ENCODE measurements at places on chromosomes 3 and 15. TPM values are rescaled to one million over a fixed set of nuclear protein-coding genes. Genes with fewer than 3 reads are reported as not detected.

- DNase-seq, result no peak
- H3K36me3 ChIP-seq, result no peaks in the 10 kb centered on the region
- H3K27me3 ChIP-seq, result peaks cover 25% of the 10 kb centered on the region
Measured at GRCh38 chr3:109718850-109719249, 381.5 kb upstream of the DPPA4 start.

DNA sequence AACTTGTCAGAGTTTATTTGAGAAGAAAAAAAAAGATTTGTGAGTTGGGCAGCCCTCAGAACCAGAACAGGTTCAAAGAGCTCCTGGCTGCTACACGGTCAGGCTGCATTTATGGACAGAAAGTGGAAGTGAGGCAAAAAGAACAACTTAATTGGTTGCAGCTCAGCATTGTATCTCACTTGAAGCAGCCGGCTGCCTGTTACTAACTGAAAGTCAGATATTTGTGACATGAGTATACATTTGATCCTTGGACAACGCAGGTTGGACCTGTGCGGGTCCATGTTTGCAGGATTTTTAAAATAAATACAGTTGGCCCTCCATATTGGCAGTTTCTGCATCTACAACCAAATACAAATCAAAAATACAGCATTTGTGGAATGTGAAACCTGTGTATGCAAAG, 7.5 kb upstream of the ALDH1L1 start:
- H3K27me3 ChIP-seq, result peaks cover 21% of the 10 kb centered on the region
- no peaks in the 10 kb centered on the region for H3K4me1 ChIP-seq
- no peak overlapping the region for H3K4me3 ChIP-seq
- no peak for DNase-seq

DNA sequence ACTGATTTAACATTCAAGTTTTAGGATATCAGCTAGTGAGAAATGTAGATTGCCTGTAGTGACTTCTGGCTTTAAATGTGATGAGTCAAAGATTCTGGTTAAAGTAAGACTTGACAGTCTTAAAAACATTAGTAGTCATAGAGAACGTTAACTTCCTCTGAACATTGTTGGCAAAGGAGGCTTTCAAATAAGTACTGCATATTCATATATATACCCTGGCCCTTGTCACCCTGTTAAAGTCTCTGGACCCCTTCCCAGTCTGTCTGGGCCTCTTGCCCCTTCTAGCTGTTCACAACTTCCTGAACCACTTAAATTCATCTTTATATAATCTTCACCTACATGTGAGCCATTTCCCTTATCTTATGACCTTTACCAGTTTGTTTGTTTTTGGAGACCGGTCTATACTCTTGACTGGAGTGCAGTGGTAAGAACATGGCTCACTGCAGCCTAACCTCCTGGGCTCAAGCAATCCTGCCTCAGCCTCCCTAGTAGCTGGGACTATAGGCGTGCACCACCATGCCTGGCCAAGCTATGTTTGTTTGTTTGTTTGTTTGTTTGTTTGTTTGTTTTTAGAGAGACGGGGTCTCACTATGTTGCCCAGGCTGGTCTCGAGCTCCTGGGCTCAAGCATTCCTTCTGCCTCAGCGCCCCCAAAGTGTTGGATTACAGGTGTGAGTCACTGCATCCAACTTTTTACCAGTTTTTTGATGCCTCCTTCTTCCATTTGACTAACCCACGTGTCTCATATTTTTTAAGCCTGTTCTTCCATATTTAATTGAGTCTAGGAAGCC, 64.4 kb upstream of the CRTC3 start:
- peaks cover 37% of the 10 kb centered on the region for H3K36me3 ChIP-seq
- no peak overlapping the region for H3K4me3 ChIP-seq

DNA sequence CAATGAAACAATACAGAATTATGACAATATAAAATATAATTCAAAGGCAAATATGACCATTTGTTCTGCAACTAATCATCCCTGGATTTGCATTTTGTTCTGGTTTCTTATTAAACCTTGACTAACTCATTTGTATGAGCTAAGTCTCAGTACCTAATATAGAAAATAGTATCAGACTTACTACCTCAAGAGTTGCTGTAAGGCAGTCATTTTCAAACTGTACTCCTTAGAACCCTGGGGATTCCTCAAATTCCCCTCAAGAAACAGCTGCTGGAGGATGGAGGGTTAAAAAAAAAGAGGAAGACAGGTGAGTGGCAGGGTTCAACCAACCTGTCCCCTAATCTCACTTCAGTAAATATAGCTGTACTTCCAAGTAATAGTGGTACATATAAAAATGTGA, 11.1 kb downstream of the ZBTB11 start:
- H3K27me3 ChIP-seq, result no peaks in the 10 kb centered on the region
- peaks cover 2% of the 10 kb centered on the region for H3K4me1 ChIP-seq
- H3K36me3 ChIP-seq, result peaks cover 8% of the 10 kb centered on the region

GRCh38 chr3:129758306-129758705, 135.2 kb downstream of the TMCC1 start:
- H3K27ac ChIP-seq, result no peak overlapping the region
- H3K4me3 ChIP-seq, result no peak overlapping the region
- no peak for DNase-seq

DNA sequence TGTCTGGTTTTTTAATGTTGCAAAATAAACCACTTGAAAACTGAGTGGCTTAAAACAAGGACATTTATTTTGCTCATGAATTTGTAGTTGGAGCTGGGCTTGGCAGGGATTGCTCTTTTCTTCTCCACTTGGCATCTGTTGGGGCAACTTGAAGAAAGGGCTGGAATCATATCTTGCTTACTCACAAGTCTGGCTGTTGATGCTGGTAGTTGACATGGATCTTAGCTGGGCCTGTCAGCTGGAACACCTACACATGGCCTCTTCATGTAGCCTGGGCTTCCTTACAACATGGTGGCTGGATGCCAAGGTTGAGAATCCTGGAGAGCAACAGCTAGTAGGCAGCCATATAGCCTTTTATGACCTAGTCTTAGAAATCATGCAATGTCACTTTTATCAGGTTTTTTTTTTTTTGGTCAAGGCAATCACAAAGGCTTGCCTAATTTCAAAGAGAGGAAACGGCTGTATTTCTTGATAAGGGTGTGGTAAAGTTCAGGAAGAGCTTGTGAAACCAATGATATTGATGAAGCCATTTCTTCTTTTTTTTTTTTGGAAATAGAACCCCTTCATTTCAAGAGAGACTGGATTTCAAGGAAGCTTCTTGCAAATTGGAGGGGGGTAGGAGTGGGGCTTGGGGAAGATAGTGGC, 262.1 kb downstream of the IL20RB start:
- DNase-seq, result no peak
- H3K27me3 ChIP-seq, result peaks cover 7% of the 10 kb centered on the region
- no peaks in the 10 kb centered on the region for H3K4me1 ChIP-seq
- H3K4me3 ChIP-seq, result no peak overlapping the region

- no peak overlapping the region for H3K27ac ChIP-seq
- H3K4me1 ChIP-seq, result peaks cover 11% of the 10 kb centered on the region
- no peak overlapping the region for H3K4me3 ChIP-seq
- no peak for DNase-seq
- peaks cover 7% of the 10 kb centered on the region for H3K27me3 ChIP-seq
Measured at GRCh38 chr3:119011528-119011927, 23.1 kb downstream of the IGSF11 start.

- no peaks in the 10 kb centered on the region for H3K4me1 ChIP-seq
- peaks cover 23% of the 10 kb centered on the region for H3K27me3 ChIP-seq
- H3K36me3 ChIP-seq, result peaks cover 3% of the 10 kb centered on the region
Measured at GRCh38 chr3:185754920-185755319, 69.9 kb downstream of the IGF2BP2 start.

DNA sequence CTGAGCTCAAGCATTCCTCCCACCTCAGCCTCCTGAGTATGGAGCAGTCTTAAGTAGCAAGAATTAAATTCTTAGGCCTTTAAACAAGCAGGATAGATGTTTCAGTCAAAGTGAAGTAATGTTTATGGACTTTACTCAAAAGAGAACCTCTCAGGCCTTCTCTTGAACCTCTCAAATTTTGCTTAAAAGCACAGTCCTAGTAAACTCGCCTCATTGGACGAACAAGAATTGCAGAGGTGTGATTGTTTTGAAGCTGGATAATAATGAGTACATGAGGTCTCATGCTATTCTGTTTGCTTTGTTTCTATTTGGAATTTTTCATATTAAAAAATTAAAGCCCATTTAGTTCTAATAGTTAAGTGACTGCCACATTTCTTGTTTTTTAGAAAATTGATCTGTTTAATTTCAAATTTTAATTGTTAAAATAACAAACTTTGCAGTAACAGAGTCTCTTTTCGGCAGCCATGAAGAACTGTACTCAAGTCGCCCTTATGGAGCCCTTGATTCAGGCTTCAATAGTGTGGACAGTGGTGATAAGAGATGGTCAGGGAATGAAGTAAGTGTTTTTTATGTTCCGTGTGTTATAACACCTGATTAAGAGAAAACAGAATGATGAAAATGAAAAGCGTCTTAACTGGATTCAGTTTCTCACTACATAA, 39.4 kb downstream of the LRCH3 start:
- no peak overlapping the region for H3K27ac ChIP-seq
- peaks cover 23% of the 10 kb centered on the region for H3K36me3 ChIP-seq
- no peaks in the 10 kb centered on the region for H3K4me1 ChIP-seq
- no peak for DNase-seq
- H3K27me3 ChIP-seq, result no peaks in the 10 kb centered on the region
- H3K4me3 ChIP-seq, result no peak overlapping the region

DNA sequence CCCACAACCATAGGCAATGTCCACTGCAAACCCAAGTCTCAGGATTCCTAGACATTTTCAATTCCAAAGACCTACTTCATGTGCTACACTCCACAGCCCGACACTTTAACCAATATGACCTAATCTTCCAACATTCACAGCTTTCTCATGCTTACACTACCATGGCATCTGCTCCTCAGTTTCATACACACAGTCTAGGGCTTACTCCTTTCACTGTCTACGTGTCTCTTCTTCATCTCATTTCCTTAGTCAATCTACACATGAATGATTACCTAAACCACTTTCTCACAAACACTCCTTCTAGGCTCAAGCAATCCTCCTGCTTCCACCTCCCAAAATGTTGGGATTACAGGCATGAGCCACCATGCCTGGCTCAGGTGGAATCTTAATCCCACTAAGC, 106.3 kb downstream of the STAG1 start:
- H3K4me1 ChIP-seq, result peaks cover 16% of the 10 kb centered on the region
- peaks cover 9% of the 10 kb centered on the region for H3K36me3 ChIP-seq
- no peak overlapping the region for H3K27ac ChIP-seq
- H3K27me3 ChIP-seq, result no peaks in the 10 kb centered on the region
- no peak overlapping the region for H3K4me3 ChIP-seq
- DNase-seq, result no peak

- peaks cover 46% of the 10 kb centered on the region for H3K4me1 ChIP-seq
- peak overlapping the region; percentile 11 for H3K4me3 ChIP-seq
- peaks cover 15% of the 10 kb centered on the region for H3K27me3 ChIP-seq
- DNase-seq, result no peak
- H3K36me3 ChIP-seq, result no peaks in the 10 kb centered on the region
Measured at GRCh38 chr3:12197475-12197874, 38.8 kb upstream of the TIMP4 start.

DNA sequence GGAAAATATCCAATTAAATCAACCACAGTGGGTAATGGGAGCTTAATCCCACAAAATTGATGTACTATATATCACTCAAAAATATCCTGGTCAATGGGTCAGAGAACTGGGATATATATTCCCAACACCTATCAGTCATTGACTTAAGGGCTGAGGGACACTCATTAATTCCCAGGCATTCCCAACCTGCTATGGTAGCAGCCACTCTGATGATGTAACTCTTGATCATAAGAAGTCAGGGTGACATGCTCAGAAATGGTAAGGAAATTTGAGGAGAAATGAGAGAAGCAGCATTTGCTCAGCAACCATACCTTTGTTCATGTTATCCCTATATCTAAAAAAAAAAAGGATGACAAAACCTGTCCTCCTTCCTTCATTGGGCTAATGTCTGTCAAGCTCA, 3.1 kb upstream of the PLOD2 start:
- peaks cover 59% of the 10 kb centered on the region for H3K27me3 ChIP-seq
- DNase-seq, result no peak
- peaks cover 10% of the 10 kb centered on the region for H3K4me1 ChIP-seq
- peaks cover 2% of the 10 kb centered on the region for H3K36me3 ChIP-seq
- H3K4me3 ChIP-seq, result no peak overlapping the region

DNA sequence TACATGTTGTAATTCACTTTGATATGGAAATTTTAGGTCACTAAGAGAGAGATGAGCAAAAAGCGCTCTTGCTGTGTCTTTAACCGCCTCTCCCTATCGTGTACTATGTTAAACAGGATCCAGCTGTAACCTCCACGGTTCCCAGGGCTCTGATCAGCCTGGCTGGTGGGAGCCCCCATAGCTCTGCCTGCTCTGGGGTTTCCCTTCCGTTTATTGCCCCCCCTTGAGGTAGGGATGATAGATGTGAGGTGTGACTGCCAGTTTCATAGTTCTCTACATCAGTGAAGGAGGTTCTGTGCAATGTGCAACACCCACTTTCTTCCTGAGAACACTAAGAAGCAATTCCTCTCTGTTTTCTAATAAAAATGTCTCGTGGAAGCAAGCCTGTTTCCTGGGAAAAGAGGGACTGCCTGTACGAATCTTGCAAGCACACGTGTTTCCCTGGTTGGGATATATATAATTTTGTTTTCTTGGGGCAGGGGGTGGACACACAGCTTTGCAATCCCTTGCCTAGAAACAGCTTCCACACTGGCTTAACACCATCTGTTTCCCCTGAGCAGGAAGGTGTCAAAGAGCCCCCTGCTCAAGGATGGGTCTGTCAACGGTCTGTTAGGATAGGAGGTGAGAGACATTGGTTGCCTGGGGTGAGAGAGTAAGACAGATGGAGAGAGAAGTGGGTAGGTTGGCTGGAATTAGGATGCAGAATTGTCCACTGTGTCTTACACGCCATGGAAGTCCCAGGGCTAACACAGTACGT, 23.8 kb downstream of the CORO2B start:
- no peak overlapping the region for H3K27ac ChIP-seq
- H3K4me1 ChIP-seq, result no peaks in the 10 kb centered on the region
- no peaks in the 10 kb centered on the region for H3K36me3 ChIP-seq
- DNase-seq, result no peak

GRCh38 chr15:41811432-41812195, 16.3 kb upstream of the JMJD7 start:
- H3K27me3 ChIP-seq, result no peaks in the 10 kb centered on the region
- H3K27ac ChIP-seq, result peak overlapping the region; percentile 9
- peaks cover 1% of the 10 kb centered on the region for H3K36me3 ChIP-seq
- DNase-seq, result peak; percentile 77

- H3K27ac ChIP-seq, result no peak overlapping the region
- H3K4me1 ChIP-seq, result no peaks in the 10 kb centered on the region
- no peaks in the 10 kb centered on the region for H3K27me3 ChIP-seq
- no peak overlapping the region for H3K4me3 ChIP-seq
- H3K36me3 ChIP-seq, result no peaks in the 10 kb centered on the region
Measured at GRCh38 chr3:24069045-24069444, 124.0 kb downstream of the NR1D2 start.

GRCh38 chr3:141878817-141879216, 2.4 kb downstream of the ATP1B3 start:
- H3K4me3 ChIP-seq, result peak overlapping the region; percentile 90
- H3K36me3 ChIP-seq, result no peaks in the 10 kb centered on the region
- peak; percentile 12 for DNase-seq
- peak overlapping the region; percentile 96 for H3K27ac ChIP-seq
- no peaks in the 10 kb centered on the region for H3K27me3 ChIP-seq

Gene SERPINI1
- 3.7 TPM for total RNA-seq

Gene NAALADL2
- total RNA-seq, result 0.58 TPM

Gene LRRC3B
- not detected for total RNA-seq

Gene PCLAF
- 77.7 TPM for total RNA-seq

Data from activated T-cell treated with anti-CD3 and anti-CD28 coated beads, Interleukin-2, amount 50 U/mL, for 72 hours (primary cell).